ENCODE measurements at places on chromosomes 16 and 17.

GRCh38 chr17:40497695-40498094 lies 3.7 kb downstream of the TNS4 start:
- no peak for DNase-seq

GRCh38 chr16:8885674-8886592 lies 3.8 kb downstream of the LITAFD start:
- no peak for DNase-seq

DNA sequence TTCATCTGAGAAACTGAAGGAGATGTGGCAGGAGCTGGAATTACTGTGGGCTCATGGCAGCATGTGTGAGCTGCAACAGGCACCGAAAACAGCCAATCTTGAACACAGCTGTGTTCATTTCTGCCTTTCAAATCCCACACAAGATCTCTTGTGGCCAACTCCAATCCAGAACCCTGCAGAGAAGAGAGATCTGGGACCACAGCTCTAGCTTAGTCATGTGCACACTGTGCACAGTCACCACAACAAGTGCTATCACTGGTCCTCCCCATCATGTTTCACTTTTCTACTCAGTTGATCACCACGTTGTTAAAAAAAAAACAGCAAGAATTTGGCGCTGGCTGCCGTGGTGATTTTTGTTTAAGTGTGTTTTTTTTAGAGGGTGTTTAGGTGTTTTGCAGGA lies 254.5 kb upstream of the ELAC2 start:
- no peak for DNase-seq

GRCh38 chr17:72175787-72176515 lies 55.1 kb downstream of the SOX9 start:
- DNase-seq = no peak

DNA sequence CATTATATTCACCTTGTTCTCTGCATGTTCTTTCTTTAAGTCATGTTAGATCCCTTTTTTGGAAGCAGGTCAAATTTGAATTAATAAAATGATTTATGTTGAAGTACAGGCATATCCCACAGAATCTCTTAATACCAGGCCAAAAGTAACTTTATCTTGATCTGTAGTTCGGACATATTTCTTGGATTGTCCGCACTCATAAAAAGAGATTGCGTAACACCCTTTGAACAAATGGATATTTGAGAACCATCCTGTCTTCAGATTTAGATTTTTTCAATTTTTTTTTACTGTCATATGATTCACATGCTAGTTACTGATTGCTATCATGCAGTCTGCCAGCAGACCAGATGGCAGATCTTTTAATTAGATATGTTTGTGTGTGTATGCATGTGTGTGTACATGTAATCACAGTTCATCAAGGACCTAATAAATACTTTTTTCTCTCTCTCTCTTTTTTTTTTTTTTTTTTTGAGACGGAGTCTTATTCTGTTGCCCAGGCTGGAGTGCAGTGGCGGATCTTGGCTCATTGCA lies 352.6 kb downstream of the WWOX start:
- no peak for DNase-seq

DNA sequence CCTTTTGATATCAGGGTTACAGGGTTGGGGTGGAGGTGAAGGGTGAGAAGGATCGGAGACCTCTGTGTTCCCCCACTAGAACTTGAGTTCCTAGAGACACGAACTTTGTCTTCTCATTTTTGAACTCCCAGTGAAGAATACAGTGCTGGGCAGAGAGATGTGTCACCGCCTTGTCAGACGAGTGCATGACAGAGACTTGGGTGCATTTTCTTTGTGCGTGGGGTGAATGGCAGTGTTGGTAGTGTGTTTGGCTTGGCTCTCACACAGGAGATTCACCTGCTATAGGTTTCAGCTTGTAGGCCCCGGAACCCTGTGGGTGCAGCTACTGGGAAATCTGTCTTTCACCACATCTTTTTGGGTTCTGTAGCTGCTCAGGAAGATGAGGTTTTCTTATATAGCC lies 40.0 kb upstream of the CCR7 start:
- no peak for DNase-seq

DNA sequence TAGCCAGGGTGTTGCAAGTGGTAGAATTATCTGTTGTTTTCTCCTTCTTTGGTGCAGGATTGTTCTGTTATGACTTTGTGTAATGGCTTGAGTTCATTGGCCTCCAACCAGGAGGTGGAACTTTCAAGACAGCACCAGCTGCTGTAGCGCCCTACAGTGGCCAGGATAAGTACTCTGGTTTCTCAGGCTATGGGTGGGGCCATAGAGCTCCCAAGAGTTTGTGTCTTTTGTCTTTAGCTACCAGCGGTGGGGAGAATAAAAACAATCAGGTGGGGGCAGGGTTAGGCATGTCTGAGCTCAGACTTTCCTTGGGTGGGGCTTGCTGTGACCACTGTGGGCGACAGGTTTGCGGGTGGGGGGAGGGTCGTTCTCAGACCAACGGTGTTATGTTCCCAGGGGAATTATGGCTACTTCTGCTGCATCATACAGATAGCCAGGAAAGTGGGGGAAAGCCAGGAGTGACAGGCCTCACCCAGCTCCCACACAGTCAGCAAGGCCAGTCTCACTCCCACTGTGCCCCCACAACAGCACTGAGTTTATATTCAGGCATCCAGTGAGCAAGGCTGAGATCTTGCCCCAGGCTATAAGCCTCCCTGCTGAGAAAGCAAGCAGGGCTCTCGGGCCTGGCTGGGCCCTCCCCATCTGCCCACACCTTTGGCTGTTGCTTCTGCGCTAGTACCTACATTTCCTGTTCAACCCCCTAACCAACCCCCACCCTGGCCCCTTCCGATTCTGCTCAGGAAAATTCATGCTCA lies 15.4 kb downstream of the ABCA10 start:
- no peak for DNase-seq

DNA sequence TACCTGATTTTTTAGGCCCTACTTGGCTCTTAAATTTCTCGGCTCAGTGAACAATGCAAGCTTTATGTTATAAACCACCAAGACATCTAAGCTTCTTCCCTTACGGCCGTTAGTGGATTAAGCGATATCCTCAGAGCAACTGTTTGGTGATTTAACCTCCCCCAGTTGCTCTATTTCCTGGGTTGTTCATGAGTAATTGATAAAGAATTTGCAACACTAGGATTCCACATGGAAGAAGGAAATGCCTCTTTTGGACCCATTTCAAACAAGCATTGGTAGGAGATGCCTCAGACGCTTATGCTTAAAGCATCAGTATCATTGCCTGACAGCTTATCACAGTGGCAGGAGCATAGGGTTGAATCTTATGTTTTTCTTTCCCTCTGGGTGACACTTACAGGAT lies 65.3 kb downstream of the RBFOX1 start:
- no peak for DNase-seq

DNA sequence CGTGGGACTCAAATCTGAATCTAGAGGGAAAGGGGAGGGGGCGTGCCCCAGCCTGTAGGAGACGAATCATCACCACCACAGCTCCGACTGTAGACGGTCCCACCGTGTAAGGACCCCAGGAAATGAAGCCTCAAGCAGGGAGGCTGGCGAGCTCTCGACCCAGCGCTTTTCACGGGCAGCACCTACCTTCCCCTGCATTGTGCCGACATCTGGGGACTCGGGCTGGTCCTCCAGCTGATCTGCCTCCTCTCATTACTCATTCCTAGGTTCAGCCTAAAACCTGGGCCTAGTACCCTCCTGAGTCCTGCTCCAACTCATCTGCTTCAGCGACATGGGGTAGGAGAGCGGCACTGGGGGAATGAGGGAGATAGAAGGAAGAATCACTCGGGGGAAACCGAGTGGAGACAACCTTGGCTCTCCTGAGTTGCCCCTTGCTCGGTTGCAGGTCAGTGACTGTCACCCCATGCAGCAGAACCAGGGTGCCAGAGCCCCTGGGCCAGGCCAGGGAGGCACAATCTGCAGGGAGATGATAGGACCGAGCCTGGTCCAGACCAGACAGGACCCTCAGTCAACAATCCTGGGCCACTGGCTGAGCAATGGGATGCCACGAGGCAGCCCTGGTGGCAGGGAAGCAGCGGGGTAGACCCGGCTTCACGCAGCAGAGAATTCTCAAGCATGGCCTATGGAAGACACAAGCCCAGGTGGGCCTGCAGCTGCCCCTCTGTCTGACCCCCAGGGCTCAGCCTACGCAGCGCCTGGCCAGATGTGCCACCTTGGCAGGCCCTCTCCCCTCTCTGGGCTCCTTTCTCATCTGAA lies 833 bp upstream of the BCAR1 start:
- no peak for DNase-seq

DNA sequence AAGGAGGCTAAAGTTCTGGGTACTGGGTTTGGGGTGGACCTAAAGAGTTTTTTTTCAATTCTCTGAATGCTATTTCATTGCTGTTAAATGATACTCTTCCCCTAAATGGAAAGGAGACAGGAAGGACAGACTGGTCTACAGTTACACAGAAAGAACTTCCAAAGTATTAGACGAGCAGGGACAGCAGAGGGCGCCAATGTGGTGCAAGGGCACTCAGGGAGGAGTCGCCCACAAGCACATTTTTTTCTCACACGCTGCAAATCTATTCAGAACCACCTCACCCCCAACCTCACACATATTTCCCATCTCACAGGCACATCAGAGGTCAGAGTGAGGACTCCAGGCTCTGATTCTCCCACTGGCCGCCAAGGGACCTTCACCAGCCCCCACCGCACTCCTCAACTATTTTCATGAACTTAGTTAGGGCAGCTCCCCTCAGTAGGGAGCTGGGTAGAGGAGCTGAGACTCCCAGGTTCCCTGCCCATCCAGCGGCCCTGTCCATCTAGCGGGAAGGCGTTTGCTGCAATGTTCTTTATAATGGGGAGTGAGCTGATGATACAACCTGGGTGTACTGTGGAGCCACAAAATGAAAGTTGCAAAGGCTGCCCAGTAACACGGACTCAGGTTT lies 6.8 kb upstream of the CA4 start:
- no peak for DNase-seq

GRCh38 chr17:11921296-11921695 lies 76.0 kb downstream of the ZNF18 start:
- DNase-seq = no peak

GRCh38 chr17:11805952-11806351 lies 191.3 kb downstream of the ZNF18 start:
- no peak for DNase-seq

DNA sequence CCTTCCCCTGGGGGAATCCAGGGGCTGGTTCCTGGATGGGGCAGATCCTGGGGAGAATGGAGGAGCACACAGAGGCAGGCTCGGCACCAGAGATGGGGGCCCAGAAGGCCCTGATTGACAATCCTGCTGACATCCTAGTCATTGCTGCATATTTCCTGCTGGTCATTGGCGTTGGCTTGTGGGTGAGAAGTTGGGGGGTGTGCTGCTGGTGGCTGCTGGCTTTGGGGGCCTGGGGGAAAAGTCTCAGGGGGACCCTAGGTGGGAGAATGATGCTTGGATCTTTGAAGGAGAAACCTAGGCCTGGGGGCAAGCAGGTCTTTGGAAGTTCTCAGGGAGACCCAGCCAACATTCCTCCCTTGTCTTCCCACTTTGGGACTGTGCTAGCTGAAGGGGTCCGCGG lies at the start of gene SLC5A2:
TSS of gene SLC5A2 (plus strand) at position 43 of the 400 bp plus-strand sequence. CDS start at position 57, 14 bp downstream.
- no peak for DNase-seq
